ENCODE measurements at places on chromosomes 7 and 10.

GRCh38 chr10:91838199-91838598, 40.0 kb downstream of the TNKS2 start:
- no peak for DNase-seq

DNA sequence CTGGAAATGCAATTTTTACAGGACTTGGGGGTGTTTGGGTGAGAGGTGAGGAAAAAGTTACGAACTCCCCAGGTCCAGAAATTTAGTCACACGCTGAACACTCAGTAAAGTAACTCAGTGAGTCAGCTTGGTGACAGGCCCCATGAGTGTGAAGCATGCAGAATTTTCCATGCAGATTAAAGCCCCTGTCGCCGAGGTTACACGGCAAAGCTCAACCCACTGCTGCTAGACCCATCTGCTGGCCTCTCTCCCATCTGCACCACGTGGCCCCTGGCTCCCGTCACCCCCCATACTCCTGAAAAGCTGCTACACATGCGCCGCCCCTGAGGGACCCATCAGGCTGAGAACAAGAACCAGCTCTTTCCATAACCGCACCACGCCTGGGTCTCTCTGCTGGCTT, 7.0 kb upstream of the MMP21 start:
- DNase-seq, result no peak

- no peak for DNase-seq
Observed at GRCh38 chr10:132946311-132946710, 3.9 kb upstream of the CFAP46 start.

DNA sequence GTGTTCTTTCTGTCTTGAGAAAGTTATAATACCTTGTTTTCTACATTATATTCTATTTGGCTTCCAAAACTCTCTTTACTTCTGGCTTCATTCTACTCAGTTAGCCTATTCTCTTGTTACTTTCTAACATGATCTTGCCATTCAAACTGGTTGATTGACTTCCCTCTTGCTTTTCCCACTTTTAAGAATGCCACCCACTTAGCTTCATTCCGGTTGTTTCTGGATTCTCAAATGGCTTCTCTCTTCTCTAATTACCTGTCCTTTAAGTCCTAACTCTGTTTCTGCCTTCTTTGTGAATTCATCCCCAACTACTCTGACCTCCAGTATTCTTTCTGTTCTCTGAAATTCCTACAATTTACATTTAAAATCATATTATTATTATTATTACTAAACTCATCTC, 52.0 kb downstream of the ANKIB1 start:
- DNase-seq, result no peak

GRCh38 chr7:22318376-22318775, 38.6 kb downstream of the RAPGEF5 start:
- no peak for DNase-seq

DNA sequence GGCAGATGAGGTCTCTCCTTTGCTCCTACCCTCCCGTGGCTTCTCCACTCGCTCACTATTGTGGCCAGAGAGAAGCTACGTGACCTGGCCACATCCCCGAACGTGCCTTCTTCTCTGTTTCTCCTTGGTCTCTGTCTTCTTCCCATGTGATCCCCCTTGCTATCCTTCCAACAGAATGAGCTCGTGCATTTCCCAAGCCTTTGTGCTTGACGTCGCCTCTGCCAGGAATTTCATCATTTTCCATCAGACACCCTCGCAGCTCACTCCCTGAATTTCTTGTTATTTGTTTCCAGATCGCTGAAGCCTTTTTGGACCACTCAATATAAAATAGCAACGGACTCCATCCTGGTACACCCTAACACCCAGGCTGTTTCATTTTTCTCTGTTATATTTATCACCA, 13.8 kb upstream of the INHBA start:
- no peak for DNase-seq

DNA sequence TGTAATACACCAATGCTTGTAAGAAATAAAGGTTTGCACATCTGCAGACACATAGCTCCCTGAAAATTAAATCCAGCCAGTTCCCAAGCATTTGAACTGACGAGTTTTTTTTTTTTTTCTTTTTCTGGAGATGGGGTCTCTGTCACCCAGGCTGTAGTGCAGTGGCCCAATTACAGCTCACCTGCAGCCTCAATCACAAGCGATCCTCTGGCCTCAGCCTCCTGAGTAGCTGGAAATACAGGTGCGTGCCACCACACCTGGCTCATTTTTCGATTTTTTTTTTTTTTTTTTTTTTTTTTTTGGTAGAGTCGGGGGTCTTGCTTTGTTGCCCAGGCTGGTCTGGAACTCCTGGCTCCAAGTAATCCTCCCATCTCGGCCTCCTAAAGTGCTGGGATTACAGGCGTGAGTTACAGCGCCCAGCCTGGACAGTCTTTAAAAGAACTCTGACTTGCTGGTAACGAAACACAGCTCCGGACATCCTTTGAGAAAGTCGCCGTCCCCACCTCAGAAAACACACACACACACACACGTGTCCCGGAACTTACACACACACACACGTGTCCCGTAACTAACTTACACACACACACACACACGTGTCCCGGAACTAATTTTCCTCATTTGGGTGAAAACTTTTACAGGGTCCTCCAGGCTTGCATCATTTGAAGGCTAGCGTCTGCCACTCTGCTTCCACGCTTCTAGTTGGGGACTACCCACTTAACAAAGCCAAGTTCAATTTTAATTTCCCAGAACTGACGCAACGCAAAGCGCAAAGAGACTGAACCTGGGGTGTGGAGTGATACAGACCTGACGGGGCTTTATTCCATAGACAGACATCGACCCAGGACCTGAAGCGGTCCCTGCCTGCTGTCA, 18.6 kb downstream of the OCM2 start:
- DNase-seq, result peak; percentile 21

GRCh38 chr10:128163701-128164100, 37.5 kb upstream of the MKI67 start:
- DNase-seq, result no peak

- DNase-seq, result no peak
Observed at GRCh38 chr7:93228302-93228701, 2.0 kb upstream of the HEPACAM2 start.

GRCh38 chr7:46256870-46257661, 336.0 kb upstream of the IGFBP3 start:
- no peak for DNase-seq

DNA sequence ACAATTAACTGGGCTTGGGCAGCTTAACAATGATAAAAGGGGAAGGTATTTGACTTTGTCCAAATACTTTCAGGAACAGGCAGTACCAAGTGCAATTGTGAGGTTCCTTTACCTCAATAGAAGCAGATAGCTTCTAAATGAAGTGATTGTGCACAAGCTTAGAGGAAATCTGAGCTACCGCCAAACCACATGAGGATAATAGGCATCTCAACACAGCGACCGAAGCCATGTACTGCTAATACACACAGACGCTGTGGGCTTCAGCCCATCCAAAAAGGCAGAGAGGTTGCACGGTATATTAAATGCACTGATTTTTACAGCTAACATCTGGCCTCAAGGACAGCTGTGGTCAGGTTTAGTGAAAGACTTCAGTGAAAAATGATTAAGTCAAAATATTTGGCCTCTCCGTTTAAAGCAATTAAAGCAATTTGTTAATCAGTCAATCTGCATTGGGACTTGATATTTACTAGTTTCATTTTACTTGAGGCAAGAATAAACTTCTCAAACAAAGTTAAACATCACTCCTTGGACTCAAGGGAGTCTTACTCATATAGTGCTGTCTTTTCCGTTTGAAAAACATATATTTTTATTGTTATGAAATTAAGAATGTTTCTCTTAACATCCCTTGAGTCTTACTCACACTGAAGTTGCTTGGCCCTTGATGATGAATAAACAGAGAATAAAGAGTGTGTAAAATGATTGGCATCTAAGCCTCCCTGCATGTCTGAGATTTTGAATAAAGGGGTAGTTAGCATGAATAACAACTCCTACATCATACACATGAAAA, 306.3 kb downstream of the C7orf25 start:
- DNase-seq, result no peak

GRCh38 chr7:111089822-111090426, 1.0 kb upstream of the LRRN3 start:
- no peak for DNase-seq

GRCh38 chr7:25007668-25008067, 27.7 kb upstream of the OSBPL3 start:
- DNase-seq, result no peak

DNA sequence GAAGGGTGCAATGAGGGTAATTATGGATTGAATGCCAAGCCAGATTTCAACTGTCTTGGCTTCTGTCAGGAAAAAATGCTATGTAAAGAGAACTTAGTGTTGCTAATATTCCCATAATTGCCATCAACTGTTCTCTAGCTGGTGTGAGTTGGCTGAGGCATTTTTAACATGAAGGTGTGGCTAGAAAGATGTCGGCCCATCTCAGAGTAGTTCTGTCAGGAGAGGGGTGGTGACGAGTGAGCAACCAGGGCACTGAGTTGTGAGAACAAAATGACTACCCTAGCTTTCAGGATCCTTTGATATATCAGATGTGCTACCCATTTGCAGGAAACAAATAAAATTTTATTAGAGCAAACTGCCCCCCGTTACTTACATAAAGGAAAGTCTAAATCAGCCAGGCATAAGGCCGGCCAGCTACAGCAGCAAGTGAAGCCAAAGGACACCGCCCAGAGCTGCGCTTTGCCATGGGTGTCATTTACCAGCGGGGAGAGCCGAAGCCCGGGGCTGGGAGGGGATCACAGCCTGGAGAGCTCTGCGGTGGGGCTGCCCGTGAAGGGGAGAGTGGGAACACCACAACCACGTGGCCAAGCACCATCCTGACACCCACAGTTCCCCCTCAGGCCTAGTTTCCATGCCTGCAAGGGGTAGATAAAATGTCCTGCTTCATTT, 141.4 kb downstream of the ICA1 start:
- no peak for DNase-seq

GRCh38 chr7:71753956-71754664, 622.2 kb downstream of the GALNT17 start:
- no peak for DNase-seq

- DNase-seq, result no peak
Observed at GRCh38 chr10:33307835-33308234, 26.6 kb downstream of the NRP1 start.

DNA sequence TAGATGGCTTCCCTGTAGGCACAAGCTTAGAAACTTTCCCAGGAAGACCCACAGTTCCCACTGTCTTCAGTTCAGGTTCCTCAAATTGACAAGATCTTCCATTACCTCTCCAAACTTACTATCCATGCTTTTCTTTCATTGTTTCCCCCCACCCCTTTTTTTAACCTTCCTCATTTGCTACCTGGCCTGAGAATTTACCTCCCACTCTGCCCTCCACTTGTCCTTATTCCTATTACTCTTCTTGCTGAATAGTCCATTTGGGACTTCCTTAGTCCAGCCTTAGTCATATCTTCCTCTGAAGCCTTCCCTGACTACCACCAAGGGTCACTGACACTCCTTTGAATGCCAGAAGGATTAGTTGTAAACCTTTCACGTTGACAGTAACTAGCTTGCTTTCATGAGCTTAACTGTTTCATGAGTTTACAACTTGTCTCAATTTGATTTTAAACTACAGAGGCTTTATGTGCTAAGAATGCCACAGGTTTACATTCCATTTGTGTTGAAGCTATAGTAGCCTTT, 1.2 kb upstream of the CALU start:
- no peak for DNase-seq

- no peak for DNase-seq
Observed at GRCh38 chr10:124153023-124153826, 59.8 kb upstream of the CHST15 start.

DNA sequence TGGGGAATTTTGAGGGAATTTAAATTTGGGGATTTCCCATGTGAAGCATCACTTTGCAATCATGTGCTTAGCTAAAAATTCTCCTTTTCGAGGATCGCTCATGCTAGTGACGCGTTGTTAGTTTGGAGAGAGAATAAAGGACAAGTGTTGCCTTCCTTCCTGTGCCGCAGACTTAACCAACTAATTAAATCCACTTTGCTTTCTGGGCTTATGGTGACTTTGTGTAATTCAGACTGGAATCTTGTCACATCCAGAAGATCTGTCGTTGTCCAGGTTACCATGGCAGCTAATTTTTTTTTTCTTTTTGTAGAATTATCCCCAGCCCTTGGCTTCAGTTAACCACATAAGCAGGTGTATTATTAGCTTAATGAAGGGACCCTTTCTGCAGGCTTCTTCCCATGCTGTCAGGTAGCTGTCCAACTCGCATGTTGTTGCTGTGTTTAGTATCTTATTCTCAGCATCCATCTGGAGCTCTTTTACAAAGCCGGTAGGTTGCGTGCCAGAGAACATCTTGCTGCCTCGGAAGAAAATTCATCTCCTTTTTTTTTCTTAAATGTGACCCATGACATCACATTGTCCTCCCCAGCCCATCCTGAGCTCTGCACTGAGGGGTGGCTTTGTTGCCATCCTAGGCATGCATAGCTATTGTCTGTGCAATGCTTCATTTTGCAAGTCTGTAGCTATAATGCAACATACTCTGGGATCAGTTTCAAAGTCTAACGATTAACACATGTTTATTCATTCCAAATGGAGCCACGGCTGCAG, 47.2 kb upstream of the NRP1 start:
- DNase-seq, result no peak

DNA sequence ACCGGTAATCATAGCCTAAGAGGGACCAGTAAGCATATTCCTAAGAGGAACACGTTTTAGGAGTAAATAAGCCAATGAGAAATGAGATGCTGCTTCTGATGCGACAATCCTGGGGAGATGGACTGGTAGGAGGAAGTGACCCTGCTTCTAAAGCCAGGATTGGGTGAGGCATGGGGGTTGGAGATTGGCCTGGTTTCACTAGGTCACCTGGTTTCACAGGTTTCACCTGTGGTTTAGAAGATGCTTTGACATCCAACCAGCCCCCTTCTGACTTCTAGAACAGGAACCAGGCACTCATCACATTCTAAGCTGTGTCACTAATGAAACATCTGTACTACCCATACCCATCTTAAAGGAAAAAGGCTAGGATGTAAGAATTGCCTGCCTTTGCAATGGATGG, 53.0 kb upstream of the BAMBI start:
- DNase-seq, result no peak

DNA sequence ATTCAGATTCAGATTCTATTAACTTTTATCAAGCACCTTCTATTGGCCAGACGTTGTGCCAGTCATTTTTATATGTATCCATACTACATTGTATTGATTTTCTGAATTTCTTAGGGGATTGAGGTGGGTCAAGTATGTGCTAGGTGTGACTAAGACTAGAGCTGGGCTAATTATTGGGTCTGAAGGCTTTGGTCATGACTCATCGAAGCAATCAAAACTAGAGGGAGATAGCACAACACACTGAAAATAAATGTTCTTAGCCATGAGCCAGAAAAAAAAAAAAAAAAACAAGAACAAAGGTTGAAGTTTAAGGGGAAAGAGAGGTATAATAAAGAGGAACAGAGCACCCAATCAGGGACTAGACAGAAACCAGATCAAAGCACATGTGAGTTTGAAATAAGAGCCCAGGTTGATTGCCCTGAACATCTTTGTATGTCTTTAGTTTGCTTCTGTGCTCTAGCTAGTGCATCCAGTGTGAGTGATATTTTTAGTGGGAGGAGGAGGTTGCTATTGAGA, 171.6 kb upstream of the FOXP2 start:
- DNase-seq, result no peak

Data from effector CD8-positive, alpha-beta T cell (primary cell).